ENCODE measurements at places on chromosomes 12 and 14. TPM values are rescaled to one million over a fixed set of nuclear protein-coding genes. Genes with fewer than 3 reads are reported as not detected.

DNA sequence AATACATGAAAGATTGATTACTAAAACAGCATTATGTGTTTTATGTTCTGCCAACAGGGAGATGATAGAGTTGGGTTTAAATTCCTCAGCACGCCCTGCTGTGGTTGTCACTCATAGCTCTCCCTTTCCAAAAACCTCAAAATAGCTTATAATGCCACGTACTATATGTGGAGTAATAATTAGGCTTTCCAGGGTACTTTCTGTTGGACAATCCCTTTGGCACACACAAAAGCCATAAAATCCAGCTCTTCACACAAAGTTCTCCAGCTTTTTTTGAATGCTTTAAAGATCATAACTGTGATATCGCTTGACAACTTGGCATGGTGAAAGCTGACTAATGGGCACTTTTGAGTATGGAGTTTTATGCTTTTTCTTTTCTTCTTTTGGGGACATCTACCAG is 145.3 kb upstream of the DCN start:
- no peak for DNase-seq

POTEG gene
- polyA plus RNA-seq, result not detected

DLK1 gene
- not detected for polyA plus RNA-seq

GDF3 gene
- polyA plus RNA-seq, result not detected

SBNO1 gene
- polyA plus RNA-seq, result 34.5 TPM

DNA sequence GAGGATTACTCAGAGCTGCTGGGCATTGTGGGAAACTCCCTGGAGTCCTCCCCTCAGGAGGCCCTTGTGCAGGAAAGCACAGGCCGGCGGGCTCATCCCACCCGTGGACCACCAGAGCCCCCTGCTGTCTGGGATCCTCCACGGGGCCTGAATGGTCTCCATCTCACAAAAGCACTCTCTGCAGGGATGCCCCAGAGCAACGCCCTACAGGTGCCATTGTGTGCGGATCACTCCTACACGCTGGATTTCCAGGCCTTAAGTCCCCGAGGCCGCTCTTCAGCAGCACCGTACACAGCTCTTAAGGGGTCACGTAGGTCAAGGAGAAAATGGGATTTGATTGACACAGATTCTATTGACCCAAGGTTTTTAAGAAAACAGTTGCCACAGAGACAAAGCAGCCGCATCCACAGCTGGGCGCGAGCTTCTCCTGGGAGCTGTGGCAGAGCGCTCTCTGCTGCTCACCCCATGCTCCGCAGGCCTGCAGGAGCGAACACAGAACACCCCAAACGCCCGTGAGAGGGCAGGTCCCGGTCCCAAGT is 36.7 kb upstream of the RIMBP2 start:
- no peak for DNase-seq

DNA sequence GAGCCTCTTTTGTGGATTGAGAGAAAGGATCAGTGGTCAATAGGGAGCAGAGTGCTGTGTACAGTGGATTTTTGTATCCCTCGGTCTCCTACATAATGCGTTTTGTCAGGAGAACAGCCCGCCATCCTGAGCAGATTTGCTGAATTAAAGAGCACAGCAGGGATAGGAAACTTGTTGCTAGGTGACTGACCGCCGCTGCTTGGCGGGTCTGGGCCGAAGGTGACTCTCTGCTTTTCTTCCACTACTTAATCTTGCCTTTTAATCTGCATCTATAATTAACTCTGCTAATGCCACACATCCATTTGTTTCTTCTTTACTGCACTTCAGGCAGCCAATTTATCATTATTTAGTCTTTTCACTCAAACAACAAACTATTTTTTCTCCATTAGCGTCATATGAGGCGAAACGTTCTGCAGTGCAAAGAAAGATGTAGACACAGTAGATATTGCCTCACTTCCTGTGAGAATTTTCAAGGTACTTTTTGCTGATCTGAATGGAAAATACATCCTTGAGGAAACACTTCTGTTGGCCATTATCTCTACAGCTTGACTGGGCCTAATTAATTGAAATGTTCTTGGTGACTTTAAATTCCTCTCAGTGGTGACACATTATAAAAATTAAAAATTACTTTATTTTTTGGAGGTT is 108.0 kb downstream of the PPM1A start:
- no peak for DNase-seq

- DNase-seq, result no peak
Observed at GRCh38 chr14:99522457-99522891, 41.3 kb downstream of the CCNK start.

RAB3IP gene
- 26.9 TPM for polyA plus RNA-seq

PLA2G1B gene
- not detected for polyA plus RNA-seq

FGF6 gene
- not detected for polyA plus RNA-seq

DNA sequence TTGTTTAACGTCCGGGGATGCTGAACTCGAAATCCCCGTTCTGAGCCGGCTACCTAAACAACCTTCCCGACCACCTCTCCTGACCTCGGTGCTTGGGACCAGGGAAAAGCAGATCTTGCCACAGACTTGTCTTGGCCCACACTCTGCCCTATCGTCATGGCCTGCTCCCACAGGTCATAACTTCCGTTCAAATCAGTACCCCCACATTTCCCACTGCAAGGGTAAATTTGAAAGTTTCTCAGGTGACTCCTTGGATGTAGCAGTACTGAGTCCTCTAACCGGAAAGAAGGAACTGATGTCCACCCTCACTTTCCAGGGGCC is 612 bp upstream of the RBM23 start:
- DNase-seq, result no peak
